ENCODE measurements at places on chromosomes 6 and 20. TPM values are rescaled to one million over a fixed set of nuclear protein-coding genes. Genes with fewer than 3 reads are reported as not detected.
A peak's percentile ranks its signal among the peaks of the same experiment; 100 is the strongest.

Gene FHL5
- polyA plus RNA-seq: not detected

Gene TAAR1
- polyA plus RNA-seq: not detected

Gene SLC22A2
- not detected for polyA plus RNA-seq

Gene PHACTR3
- polyA plus RNA-seq: 19.6 TPM

Gene BIRC7
- not detected for polyA plus RNA-seq

Gene ALDH8A1
- polyA plus RNA-seq: 0.72 TPM

Gene EGFL8
- polyA plus RNA-seq: 15.2 TPM

Gene MYL9
- 1,624 TPM for polyA plus RNA-seq

Gene C4A
- polyA plus RNA-seq: 2.5 TPM

Gene BTN3A1
- 3.7 TPM for polyA plus RNA-seq

DNA sequence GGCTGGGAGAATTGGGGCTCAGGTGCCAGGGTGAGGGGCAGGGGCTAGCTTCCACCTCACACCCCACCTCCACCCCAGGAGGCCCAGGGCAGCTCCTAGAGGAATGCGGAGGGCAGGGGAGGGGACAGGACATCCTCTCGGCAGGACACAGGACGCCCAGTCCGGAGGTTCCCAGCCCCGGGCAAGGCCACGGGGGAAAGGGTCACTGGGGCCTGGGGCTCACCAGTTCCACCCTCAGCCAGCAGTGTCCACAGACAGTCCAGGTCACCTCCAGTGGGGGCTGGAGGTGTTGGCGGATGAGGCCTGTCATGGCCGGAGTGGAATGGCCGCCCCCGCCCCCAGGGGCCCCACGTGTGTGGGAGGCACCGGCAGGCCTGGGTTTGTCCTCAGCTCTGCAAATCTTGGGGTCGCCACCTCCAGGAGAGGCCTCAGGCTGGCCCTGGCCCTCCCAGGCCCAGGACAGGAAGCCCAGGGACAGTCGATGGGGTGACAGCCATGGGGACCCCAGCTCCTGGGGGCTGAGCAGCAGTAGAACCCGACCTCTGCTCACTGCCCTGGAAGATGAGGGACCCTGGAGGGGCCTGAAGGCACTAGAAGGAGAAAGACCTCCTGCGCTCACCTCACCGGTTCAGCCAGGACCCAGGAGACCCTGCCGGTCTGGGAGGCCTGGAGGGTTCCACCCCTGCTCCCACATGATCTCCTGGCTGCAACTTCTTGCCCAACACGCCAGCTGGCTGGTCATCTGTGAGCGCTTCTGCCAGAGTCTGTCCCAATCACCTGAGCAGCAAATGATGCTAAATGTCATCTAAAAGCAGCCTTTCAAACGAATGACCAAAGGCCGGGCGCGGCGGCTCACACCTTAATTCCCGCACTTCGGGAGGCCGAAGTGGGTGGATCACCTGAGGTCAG is 13.0 kb upstream of the ABHD16B start:
- H3K4me3 ChIP-seq: no peak overlapping the region
- no peaks in the 10 kb centered on the region for H3K36me3 ChIP-seq
- DNase-seq: no peak
- no peaks in the 10 kb centered on the region for H3K27me3 ChIP-seq
- peak overlapping the region; percentile 91 for H3K27ac ChIP-seq

DNA sequence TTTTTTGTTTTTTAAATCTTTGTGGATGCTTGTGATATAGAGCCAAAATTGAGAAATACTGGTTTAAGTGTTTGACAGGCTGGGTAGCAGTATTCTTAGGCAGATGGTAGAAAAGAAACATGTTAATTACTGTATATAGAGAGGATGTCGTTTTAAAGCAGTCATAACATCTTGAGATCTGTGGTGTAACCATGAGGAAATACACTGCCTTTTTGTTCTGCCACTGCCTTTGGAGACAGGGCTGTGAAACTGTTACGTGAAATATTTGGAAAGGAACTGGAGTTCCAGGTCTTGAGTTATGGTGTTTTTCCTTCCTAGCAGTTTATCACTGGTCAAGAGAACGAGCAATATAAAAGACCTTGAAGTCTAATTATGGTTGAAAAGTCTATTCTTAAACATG is 19.5 kb downstream of the STXBP5 start:
- peaks cover 15% of the 10 kb centered on the region for H3K4me1 ChIP-seq
- no peak overlapping the region for H3K4me3 ChIP-seq
- no peak for DNase-seq
- no peaks in the 10 kb centered on the region for H3K27me3 ChIP-seq
- H3K36me3 ChIP-seq: no peaks in the 10 kb centered on the region

DNA sequence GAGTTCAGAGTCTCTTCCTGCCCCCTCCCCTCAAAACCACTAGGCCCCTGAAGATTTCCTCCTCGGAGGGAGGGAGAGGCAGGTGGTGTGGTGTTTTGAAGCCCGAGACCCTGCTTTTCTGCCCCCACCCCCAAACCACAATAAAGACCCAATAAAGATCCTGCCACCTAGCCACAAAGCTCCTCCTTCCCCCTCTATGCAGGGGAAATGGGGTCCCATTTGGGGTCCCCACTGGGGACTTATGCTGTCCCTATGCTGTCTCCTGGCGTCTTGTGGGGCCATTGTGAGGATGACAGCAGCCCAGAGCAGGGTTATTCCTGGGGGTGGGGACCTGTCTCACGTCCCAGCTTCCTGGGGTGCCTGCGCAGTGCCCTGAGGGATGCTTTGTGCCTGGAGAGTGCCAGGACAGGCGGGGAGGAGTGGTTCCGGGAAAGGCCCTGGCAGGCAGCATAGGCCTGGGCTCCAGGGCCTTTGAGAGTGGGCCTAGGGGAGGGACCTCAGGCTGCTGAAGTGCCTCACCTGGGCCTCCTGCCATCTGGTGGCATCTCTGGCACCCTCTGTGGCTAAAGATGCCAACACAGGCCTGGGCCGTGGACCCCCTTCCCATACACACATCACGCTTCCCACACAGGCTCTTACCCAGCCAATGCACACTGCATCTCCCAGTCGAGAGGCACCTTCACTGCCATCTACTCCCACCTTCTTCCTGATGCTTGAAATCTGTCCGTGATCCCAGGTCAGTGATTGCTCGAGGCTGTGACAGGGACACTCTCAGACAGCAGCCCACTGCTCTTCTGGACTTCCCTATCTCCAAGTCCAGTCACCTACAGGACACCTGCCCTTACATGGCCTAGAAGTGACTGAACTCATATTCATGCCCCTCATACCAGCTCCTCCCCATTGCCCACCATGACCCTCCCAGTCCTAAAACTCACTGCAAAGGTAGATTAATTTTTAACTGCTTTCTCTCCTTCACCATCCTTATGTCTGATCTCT is 7.9 kb upstream of the ARMC12 start:
- no peaks in the 10 kb centered on the region for H3K36me3 ChIP-seq
- H3K4me1 ChIP-seq: peaks cover 39% of the 10 kb centered on the region
- no peaks in the 10 kb centered on the region for H3K27me3 ChIP-seq
- no peak overlapping the region for H3K27ac ChIP-seq
- no peak overlapping the region for H3K4me3 ChIP-seq
- no peak for DNase-seq

DNA sequence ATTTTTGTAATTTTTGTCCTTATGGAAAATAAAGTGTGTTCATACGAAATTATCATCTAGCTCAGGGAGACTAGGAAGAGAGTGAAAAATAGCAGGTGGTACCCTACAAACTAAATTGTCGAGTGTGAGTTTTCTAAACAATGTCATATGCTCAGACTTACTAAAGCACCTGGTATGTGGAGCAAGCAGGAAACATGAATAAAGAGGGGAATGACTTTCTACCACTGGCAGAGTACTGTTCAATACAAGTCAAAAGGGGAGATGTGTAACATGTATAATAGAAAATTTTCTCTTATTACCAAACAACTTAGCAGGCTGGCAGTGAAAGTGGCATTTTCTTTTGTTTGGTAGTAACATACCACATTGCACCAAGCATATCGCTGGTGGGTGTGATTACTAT is 36.1 kb downstream of the CTNNBL1 start:
- H3K27me3 ChIP-seq: no peaks in the 10 kb centered on the region
- no peak for DNase-seq
- H3K4me1 ChIP-seq: peaks cover 61% of the 10 kb centered on the region
- no peak overlapping the region for H3K4me3 ChIP-seq

DNA sequence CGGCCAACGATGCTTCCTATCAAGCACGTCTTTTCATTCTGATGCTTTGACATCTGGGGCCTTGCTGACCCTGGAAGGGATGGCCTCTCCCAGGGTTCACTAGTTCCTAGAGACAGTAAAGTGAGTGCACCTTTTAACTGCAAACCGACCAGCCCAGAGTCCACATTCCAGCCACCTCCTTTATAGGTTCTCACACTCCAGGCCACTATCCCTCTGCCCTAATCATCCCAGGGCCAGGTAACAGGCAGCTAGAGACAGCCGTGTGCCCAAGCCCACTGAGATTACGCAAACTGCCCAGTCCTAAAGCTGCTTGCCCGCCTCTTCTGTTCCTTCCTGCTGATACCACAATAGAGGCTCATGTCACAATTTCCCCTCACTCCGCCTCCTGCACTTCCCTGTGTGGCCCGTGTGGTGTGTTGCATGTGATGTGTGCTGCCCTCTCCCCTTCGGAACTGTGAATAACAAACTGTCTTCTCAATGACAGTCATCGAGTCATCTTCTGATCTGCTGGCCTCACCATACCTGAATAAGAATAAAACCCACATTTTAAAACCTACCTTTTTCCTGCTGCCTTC is 123.7 kb upstream of the EXOC2 start:
- DNase-seq: no peak
- no peaks in the 10 kb centered on the region for H3K36me3 ChIP-seq
- no peak overlapping the region for H3K4me3 ChIP-seq

- no peaks in the 10 kb centered on the region for H3K27me3 ChIP-seq
- no peak overlapping the region for H3K4me3 ChIP-seq
- no peaks in the 10 kb centered on the region for H3K36me3 ChIP-seq
- no peak for DNase-seq
- H3K27ac ChIP-seq: no peak overlapping the region
Measured at GRCh38 chr6:32204268-32204715, 11.8 kb upstream of the GPSM3 start.

DNA sequence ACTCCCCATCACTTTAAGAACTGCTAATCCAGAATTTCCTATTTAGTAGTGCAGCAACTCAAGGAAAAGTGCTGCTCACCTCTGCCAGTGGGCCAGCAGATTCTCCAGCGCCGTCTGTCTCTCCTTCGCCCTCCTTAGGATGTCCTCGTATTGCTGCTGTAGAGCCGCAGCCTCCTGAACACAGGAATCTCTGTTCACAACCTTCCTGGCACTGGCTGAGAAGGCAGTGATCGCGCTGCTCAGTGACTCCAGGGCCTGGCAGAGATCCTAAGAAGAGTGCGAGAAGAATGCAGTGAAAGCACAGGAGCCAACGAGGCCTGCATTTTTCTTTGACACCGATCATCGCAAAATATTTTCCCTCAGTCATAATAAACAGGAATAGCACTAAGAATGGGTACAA is 209.0 kb downstream of the SYNE1 start:
- no peaks in the 10 kb centered on the region for H3K36me3 ChIP-seq
- no peak overlapping the region for H3K4me3 ChIP-seq
- H3K27ac ChIP-seq: no peak overlapping the region
- DNase-seq: peak; percentile 55
- no peaks in the 10 kb centered on the region for H3K4me1 ChIP-seq
- H3K27me3 ChIP-seq: no peaks in the 10 kb centered on the region

GRCh38 chr6:79943133-79943532 is 4.2 kb downstream of the ELOVL4 start:
- DNase-seq: no peak
- no peaks in the 10 kb centered on the region for H3K27me3 ChIP-seq
- no peaks in the 10 kb centered on the region for H3K36me3 ChIP-seq
- H3K27ac ChIP-seq: no peak overlapping the region
- H3K4me3 ChIP-seq: no peak overlapping the region

GRCh38 chr6:142378138-142378875 is 76.5 kb downstream of the ADGRG6 start:
- H3K4me1 ChIP-seq: peaks cover 43% of the 10 kb centered on the region
- DNase-seq: peak; percentile 83
- peak overlapping the region; percentile 96 for H3K27ac ChIP-seq

GRCh38 chr6:146972546-146972945 is 231.7 kb upstream of the STXBP5 start:
- H3K36me3 ChIP-seq: no peaks in the 10 kb centered on the region
- H3K27me3 ChIP-seq: no peaks in the 10 kb centered on the region
- H3K4me3 ChIP-seq: no peak overlapping the region
- no peaks in the 10 kb centered on the region for H3K4me1 ChIP-seq
- no peak overlapping the region for H3K27ac ChIP-seq

DNA sequence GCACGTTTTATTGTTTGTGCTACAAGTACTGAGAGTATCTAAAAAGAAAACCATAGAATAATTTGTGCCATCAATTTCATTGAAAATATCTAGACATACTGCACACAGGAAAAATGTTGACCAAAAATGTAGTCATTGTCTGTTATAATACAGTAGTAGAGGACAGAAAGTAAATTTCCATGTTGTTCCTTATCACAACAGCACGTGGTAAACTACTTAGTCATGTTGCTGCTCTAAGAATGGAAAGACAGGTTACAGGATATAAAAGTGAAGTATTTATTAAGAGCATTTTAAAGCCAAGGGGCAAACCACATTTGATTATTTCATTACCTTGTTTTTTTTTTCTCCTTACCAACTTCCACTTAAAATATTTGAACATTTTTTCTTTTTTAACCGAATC is 89.0 kb upstream of the CEP85L start:
- H3K27me3 ChIP-seq: no peaks in the 10 kb centered on the region
- no peaks in the 10 kb centered on the region for H3K36me3 ChIP-seq
- DNase-seq: peak; percentile 45
- no peak overlapping the region for H3K4me3 ChIP-seq
- H3K27ac ChIP-seq: no peak overlapping the region
- no peaks in the 10 kb centered on the region for H3K4me1 ChIP-seq

GRCh38 chr20:50561379-50562078 is 51.3 kb downstream of the PTPN1 start:
- H3K4me3 ChIP-seq: no peak overlapping the region
- H3K27ac ChIP-seq: no peak overlapping the region
- H3K36me3 ChIP-seq: peaks cover 7% of the 10 kb centered on the region
- DNase-seq: peak; percentile 93
- H3K4me1 ChIP-seq: peaks cover 8% of the 10 kb centered on the region

- no peaks in the 10 kb centered on the region for H3K27me3 ChIP-seq
- H3K4me1 ChIP-seq: peaks cover 9% of the 10 kb centered on the region
- H3K27ac ChIP-seq: no peak overlapping the region
- no peaks in the 10 kb centered on the region for H3K36me3 ChIP-seq
- no peak overlapping the region for H3K4me3 ChIP-seq
Measured at GRCh38 chr6:16055852-16056251, 73.0 kb upstream of the MYLIP start.

GRCh38 chr6:80930376-80930775 is 822.1 kb downstream of the TENT5A start:
- no peaks in the 10 kb centered on the region for H3K27me3 ChIP-seq
- H3K4me1 ChIP-seq: no peaks in the 10 kb centered on the region
- DNase-seq: no peak
- H3K27ac ChIP-seq: no peak overlapping the region
- no peaks in the 10 kb centered on the region for H3K36me3 ChIP-seq
- no peak overlapping the region for H3K4me3 ChIP-seq

- H3K27ac ChIP-seq: no peak overlapping the region
- H3K36me3 ChIP-seq: no peaks in the 10 kb centered on the region
- no peak overlapping the region for H3K4me3 ChIP-seq
- no peaks in the 10 kb centered on the region for H3K4me1 ChIP-seq
- no peak for DNase-seq
Measured at GRCh38 chr20:3084986-3085360, 449 bp upstream of the AVP start.

All from cardiac muscle cell (in vitro differentiated cells and primary cell).